B cell (primary cell): ENCODE measurements at places on chromosomes 16 and 17.

DNA sequence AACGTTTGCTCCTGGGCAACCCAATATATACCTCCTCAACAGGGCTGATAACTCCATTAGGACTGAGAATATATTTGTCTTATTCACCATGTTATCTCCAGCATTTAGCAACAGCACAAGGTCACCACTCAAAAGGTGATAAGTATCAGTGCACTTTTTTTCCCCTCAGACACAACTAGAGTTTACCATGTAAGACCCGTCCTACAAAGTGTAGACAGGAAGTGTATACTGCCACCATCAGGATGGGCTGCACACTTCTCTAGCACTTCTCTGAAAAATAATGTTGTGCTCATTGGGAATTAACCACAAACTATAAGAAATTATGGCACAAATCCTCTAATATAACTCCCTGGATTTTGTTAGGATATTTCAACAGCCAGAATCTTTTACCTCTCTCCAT is 5.7 kb upstream of the VAT1L start:
- DNase-seq, result no peak

DNA sequence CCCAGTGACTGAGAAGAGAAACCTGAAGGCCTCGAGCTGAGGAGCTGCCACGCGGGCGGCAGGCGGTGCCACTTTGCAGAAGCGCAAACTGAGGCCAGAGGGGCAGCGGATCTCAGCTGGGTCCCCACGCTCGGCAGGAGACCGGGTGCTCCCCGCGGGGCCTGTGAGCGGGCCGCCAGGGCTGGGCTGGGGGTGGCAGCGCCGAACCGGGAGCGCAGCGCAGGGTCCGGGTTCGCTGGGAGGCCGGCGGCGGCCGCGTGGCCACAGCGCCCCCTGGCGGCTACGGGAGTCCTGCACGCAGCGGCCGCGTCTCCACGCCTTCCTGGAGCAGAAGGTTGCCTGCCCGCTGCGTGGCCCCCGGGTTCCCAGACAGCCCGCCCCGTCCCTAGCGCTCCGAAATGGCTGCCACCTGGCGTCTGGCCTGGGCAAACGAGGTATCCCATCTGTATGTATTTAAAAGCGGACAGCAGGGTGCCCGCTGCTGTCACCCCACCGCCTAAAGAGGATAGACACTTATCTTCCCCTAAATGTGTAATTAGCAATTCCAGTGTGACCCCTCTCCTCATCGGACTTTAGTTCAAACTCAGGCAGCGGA is 96.1 kb upstream of the CDH5 start:
- DNase-seq, result peak; percentile 49

DNA sequence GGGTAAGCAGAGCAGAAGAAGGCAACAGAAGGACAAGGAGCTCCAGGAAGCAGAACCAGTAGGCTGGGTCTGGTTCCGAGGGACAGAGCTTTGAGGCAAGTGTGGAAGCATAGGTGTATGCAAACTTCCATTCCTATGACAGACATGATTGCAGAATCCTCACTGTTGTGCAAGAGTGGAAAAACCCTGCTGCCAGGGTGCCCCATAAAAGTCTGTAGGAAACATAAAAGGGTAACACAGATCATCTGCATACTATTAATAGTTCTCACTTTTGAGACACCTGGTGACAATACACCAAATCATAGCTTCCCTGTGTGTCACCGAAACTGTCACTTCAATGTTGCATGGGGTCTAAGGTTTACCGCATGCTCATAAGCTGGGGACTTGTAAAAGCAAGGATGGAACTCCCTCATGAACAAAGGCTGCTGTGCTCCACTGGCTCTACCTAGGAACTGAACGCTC is 39.7 kb downstream of the ARHGAP17 start:
- DNase-seq, result peak; percentile 51

- DNase-seq, result no peak
Observed at GRCh38 chr17:81213978-81214377, 8.8 kb downstream of the CEP131 start.

DNA sequence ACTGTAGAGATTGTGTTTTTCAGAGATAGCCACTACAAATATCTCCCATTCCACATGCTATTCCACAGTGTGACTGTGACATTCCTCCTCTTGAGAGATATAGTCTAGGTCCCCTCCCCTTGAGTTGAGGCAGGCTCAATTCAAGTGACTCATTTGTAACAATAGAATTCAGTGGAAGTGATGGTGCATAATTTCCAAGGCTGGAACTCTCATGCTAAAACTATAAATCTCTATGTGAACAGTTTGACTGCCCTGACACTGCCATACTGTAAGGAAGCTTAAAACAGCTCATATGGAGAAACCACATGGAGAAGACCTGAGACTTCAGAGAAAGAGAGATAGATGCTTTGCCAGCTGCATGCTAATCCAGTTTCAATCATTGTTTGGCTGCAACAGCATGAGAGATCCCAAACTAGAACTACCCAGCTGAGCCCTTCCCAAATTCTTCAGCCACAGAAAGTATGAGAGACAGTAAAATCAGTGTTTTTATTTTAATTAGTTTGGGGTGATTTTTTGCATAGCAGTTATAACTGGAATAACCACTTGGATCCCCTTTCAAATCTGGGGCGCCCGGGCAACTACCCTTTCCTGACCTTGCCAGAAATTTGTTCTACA is 19.5 kb upstream of the CSNK2A2 start:
- no peak for DNase-seq

- peak; percentile 9 for DNase-seq
Observed at GRCh38 chr16:15523092-15523541, 88.7 kb downstream of the BMERB1 start.

GRCh38 chr16:5932906-5933305 is 835.3 kb upstream of the EEF2KMT start:
- no peak for DNase-seq

- DNase-seq, result no peak
Observed at GRCh38 chr17:59804901-59805465, 87.8 kb downstream of the TUBD1 start.

- no peak for DNase-seq
Observed at GRCh38 chr17:55510986-55511721, at the start of gene SMIM36. Gene SMIM36 (minus strand): TSS chr17:55511452.

DNA sequence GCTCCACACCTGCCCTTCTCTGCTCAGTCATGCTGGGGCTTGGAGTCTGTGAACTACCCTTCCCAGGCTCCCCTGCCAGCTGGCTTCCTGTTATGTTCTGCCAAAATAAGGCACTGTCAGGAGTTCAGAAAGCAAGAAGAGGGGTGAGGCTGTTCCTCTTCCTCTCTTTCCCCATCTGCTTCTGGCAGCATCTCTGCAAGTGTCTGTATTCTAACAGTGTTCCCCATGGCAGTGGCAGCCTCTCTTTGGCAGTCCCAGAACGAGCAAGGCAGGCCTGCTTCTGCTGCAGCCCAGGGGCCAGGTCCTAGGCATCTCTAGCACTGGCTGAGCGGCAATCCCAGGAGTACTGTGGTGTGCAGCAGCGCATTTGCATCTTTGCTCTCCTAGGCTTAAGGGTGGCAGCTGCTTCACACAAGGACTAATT is 219.1 kb downstream of the STX8 start:
- no peak for DNase-seq

DNA sequence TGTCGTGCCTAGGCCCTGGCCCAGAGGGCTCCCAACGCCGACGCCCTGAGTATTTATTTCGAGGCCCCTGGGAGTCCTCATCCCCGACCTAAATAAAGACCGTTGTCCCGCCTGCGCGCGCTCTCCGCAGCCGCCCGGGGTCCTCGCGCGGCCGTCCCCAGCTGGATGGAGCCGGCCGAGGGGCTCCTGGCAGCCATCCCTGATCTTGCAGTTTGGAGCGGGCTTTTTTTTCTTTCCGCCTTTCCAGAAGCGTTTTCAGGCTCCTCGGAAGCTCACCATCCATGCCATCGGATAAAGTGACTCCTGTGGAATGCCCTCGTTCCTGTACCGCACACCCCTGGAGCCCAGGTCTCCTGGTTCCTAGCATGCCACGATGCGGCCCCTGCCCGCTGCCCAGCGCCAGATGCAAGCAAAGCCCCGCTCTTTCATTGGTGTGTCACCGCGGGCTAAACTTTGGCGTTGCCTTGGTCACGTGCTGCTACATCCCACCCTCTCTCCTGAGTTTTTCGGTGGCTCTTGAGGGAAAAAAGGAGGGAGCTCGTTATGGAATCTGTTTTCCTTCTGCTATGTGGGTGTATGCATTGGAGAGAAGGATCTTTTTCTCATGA is 716 bp downstream of the TMEM94 start:
- no peak for DNase-seq

GRCh38 chr17:29349409-29349808 is 40.8 kb upstream of the TAOK1 start:
- no peak for DNase-seq

GRCh38 chr17:44745301-44745700 is 13.5 kb upstream of the ADAM11 start:
- no peak for DNase-seq

DNA sequence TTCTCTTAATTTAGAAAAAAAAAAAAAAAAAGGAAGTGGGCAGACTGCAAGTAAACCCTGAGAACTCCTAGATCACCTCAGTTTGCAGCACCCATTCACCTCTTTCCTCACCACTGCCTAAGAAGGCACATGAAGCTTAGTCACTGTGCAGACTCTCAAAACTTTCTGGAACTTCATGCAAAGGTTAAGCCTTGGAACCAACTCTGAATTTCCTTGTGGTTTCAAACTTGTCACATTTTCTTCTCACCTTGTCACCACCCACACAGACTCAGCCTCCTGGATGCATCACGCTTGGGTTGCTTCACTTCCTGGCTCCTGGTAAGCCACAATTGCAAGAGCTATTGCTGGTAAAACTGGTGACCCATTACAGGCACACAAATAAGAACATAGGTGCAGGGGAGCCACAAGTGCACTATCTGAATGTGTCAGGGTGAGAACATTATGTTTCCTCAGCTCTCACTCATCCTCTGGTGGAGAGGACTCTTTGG is 15.0 kb upstream of the CPD start:
- DNase-seq, result peak; percentile 67

GRCh38 chr16:84884596-84885341 is 65.0 kb downstream of the CRISPLD2 start:
- no peak for DNase-seq

DNA sequence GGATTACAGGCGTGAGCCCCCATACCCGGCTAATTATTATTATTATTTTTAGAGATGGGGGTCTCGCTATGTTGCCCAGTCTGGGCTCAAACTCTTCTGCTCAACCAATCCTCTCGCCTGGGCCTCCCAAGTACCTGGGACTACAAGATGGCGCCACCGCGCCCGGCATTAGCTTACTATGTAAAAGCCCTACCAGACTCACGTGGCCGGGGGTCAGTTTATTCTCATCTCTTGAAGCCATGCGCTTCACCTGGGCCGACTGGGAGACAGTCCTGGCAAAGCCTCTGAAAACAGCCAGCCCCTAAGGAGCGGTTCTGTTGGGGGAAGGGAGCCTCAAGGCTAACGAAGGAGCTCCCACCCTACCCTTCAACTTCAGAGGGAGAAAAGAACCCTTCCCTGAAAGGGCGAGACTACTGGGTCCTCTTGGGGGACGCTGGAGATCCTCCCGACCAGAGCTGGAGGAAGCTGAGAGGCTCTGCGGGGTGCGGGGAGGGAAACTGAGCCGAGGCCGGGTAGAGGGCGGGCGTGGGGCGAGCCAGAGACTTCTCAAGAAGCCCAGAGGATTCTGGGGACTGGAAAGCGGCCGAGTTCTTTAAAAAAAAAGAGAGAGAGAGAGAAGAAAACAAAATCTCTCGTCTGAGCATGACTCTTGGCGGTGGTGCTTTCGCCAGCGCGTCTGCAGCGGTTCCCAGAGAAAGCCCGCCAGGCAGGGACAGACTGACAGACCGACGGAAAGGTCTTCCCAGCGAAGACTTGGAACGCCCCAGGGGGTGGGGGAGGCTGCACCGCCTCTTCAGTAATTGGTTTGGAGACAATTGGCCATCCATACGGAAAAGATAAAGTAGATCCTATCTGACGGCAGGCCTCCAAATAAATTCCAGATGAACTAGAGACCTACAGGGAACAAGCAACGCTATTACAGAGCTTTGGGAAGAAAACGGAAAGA is 5.6 kb upstream of the TUBG2 start:
- no peak for DNase-seq

- DNase-seq, result no peak
Observed at GRCh38 chr17:47274319-47275069, 20.9 kb downstream of the ITGB3 start.

DNA sequence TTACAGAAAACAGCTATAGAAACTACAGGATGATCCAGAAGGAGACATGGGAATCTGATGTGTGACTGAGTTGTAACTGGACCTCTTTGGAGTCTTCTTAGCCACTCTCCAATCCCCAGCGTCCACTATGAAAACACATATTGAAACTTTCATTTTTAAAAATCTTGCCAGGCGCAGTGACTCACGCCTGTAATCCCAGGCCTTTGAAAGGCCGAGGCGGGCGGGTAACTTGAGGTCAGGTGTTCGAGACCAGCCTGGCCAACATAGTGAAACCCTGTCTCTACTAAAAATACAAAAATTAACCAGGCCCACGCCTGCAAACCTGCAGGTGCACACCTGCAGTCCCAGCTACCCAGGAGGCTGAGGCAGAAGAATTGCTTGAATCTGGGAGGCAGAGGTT is 53.3 kb downstream of the HIC1 start:
- no peak for DNase-seq

- DNase-seq, result no peak
Observed at GRCh38 chr16:51327001-51327400, 175.9 kb upstream of the SALL1 start.

DNA sequence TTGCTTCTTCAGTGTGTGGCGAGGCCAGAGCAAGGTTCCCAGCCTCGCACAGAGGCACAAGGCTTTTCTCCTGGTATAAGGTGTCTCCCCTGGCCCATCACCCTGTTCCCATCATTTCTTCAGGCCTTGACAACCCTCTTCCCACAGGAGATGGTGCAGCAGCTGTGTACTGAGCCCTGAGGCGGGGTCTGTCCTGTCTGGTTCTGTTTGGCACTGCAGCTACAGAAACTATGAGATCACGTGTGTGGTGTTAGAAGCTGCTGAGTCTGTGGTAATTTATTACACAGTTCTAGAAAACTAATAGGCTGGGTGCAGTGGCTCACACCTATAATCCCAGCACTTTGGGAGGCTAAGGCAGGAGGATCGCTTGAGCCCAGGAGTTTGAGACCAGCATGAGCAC is 7.2 kb downstream of the PLA2G15 start:
- no peak for DNase-seq

DNA sequence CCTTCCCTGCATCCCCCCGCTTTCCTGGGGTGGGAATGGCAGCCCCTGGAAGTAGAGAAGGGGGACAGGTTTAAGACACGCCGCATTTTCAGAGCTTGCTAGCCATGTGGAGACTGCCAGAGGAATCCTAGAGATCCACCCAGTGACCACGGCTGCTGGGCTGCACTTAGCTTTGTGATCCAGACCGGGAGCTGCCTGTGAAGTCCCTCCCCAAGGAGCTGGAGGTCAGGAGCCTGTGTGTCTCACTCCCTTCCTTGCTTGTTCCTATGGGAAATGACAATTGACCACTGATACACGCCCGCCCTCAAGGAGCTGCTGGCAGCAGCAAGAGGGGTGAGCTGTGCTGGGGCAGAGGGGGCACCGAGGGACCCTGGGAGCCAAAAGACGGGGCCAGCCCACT is 73.7 kb downstream of the SREBF1 start:
- DNase-seq, result no peak
